ENCODE measurements at places on chromosomes 16 and 17. TPM values are rescaled to one million over a fixed set of nuclear protein-coding genes. Genes with fewer than 3 reads are reported as not detected.

DNA sequence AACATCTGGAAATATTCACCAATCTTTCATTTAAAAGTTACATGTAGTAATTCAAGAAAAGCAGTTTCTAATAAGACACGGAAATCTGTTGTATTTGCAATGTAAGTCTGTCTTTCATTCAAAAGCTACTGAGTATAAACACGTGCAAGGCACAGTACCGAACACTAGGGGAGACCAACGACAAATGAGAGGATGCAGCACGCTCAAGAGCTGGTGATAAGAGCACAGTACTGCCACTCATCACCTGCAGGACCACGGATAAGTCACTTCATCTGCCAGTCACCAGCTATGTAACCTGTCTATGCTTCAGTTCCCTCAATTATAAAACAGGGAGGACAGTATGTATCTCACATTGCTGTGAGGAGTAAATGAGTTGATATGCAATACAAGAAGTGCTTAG lies 67.1 kb downstream of the CLEC18A start:
- no peak overlapping the region for H3K4me3 ChIP-seq
- peaks cover 18% of the 10 kb centered on the region for H3K36me3 ChIP-seq
- DNase-seq, result peak; percentile 43
- H3K27me3 ChIP-seq, result no peaks in the 10 kb centered on the region
- H3K27ac ChIP-seq, result no peak overlapping the region

ATP2A1 gene
- 1.8 TPM for total RNA-seq

DNA sequence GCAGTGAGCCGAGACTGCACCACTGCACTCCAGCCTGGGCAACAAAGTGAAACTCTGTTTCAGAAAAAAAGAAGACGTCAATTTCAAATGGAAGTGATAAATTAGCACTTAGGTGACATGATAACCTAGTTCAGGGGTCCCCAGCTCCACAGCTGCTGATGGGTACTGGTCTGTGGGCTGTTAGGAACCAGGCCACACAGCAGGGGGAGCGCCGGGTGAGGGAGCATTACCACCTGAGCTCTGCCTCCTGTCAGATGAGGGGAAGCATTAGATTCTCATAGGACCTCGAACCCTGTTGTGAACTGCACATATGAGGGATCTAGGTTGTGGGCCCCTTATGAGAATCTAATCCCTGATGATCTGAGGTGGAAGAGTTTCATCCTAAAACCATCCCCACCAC lies 253.0 kb downstream of the FOXL1 start:
- peaks cover 20% of the 10 kb centered on the region for H3K27me3 ChIP-seq
- no peaks in the 10 kb centered on the region for H3K4me1 ChIP-seq
- no peak overlapping the region for H3K4me3 ChIP-seq
- no peak for DNase-seq

ACSM3 gene
- 3.9 TPM for total RNA-seq

GRCh38 chr17:1073241-1073962 lies 76.5 kb downstream of the TIMM22 start:
- no peak overlapping the region for H3K4me3 ChIP-seq
- H3K4me1 ChIP-seq, result no peaks in the 10 kb centered on the region
- no peak overlapping the region for H3K27ac ChIP-seq
